ENCODE measurements at places on chromosomes 16 and 17.

- no peak for DNase-seq
Measured at GRCh38 chr17:3961564-3962047, 2.6 kb downstream of the ATP2A3 start.

DNA sequence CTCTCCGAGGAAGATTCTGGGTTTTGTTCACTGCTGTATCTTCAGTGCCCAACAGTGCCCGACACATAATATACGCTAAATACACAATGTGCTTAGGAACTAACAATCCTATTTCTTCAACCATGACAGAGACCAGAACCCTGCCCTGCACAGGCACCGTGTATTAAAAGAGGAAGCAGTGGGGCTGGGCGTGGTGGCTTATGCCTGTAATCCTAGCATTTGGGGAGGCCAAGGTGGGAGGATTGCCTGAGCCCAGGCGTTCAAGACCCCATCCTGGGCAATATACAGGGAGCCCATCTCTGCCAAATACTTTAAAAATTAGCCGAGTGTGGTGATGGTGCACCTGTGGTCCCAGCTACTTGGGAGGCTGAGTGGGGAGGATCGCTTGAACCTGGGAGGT lies 19.3 kb downstream of the ARL2BP start:
- DNase-seq: no peak

DNA sequence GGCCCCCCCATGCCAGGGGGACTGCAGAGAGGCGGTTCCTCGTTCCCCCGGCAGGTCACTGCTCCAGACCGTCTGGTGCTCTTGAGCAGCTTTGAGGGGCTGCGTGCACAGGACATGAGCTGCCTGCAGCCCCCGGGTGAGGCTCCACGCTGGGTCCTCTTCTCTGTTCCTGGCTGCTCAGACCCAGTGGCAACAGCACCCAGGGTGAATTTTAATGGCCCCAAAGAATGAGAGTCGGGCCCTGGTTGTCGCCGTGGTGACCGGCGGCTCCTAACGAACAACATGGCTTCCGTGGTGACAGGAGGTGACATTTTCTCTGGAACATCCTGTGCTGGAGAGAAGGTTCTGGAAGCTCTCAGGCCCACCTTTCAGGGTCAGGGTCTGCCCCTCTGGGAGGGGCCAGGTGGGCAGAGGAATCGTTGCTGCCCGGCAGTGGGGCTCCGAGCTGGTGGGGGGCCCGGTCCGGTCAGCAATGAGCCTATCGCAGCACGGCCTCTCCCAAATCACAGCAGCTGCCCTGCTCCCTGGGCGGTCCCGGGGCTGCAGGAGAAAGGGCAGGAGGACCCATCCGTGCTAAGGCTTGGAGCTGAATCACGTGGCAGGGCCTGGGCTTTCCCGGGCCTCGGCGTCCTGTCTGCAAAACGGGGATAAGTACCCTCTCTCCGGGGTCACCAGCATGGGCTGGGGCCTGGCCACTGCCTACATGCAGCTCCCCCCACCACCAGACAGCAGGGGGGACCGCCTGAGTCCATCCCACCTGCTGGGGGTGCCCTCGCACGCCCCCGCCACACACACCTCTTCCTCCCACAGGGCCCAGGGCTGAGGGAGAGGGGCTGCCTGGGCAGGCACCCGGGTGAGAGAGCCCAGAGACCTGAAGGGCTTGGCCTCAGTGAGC lies 3.4 kb upstream of the C1QTNF8 start:
- no peak for DNase-seq

GRCh38 chr17:9095390-9095789 lies 74.1 kb downstream of the NTN1 start:
- no peak for DNase-seq

- no peak for DNase-seq
Measured at GRCh38 chr16:57634171-57634570, 5.7 kb downstream of the ADGRG1 start.

DNA sequence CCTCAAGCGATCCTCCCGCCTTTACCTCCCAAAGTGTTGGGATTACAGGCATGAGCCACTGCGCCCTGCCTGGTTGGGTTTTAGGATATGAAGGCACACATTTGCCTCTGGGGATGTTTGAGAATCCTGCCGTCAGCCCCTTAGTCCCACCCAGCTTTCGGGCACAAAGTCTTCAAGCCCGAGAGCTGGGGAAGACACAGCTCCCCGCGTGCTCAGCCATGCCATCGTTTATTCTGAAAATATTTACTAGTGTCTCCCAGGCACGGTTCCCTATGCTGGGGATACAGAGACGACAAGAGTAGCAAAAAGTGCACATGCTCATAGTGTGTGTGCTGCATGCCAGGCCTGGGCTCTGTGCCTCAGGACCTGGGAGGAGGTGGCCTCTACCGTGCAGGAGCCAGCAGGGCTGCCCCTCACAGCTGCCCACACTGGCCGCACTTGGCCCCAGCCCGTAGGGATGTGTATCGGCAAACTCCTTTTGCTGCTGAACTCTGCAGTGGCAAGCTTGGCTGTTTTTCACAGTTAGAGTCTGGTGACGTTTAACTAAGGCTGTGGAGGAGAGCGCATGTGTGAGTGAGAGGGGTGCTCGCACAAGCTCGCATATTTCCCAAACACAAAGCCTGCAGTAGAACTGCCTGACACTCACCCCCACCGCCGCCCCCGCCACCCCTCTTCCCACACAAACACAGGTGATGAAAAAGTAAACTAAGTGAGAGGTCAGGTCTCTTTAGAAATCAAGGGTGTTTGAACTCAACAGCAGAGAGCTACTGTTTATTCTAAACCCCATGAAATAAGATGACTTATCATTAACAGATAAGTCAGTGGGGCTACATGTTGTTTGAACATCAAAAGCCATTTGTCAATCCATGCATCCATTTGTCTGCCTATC lies 266.4 kb downstream of the MRTFB start:
- DNase-seq: no peak

DNA sequence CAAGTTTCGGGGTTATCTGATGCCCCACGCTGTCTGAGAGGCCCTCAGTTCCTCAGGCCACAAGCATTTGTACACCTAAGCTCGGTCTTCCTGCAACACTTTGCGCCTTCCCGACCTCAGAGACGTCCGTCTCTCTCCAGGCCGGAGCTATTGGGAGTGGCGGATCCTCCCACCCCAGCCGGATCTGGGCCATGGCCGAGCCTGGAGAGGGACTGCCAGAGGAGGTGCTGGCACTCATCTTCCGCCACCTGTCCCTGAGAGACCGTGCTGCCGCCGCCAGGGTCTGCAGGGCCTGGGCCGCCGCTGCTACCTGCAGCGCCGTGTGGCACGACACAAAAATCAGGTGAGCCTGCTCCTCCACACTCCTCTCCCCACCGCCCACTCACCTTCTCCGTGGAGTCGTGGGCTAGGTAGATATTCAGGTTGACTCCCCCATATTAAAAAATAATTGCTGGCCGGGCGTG lies 1.9 kb downstream of the FBXL8 start:
- no peak for DNase-seq

- DNase-seq: no peak
Measured at GRCh38 chr17:63153488-63153887, 187.5 kb downstream of the TANC2 start.

- DNase-seq: no peak
Measured at GRCh38 chr16:79752396-79752795, 151.9 kb upstream of the MAF start.

- no peak for DNase-seq
Measured at GRCh38 chr16:4917117-4917516, 19.8 kb downstream of the PPL start.

DNA sequence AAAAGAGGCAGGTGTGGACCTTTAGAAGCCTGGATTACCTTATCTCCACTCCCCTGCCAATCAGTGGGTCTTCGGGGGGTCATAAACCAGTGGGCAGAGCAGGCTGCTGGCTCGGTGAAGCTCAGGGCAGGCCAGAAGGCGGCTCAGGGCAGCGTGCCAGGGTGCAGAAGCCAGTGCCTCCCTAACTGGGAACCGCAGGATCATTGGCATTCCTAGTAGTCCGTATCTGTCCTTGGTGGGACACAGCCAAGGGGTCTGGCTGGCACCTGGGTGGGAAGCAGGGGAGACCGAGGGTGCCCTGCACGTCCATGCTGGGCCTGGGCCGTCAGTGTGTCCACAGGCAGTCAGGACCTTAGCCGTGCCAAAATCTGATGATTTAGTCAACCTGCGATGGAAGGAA lies 76.8 kb downstream of the SEC14L1 start:
- DNase-seq: no peak

- DNase-seq: no peak
Measured at GRCh38 chr17:10620823-10621222, 36.3 kb downstream of the MYH3 start.

DNA sequence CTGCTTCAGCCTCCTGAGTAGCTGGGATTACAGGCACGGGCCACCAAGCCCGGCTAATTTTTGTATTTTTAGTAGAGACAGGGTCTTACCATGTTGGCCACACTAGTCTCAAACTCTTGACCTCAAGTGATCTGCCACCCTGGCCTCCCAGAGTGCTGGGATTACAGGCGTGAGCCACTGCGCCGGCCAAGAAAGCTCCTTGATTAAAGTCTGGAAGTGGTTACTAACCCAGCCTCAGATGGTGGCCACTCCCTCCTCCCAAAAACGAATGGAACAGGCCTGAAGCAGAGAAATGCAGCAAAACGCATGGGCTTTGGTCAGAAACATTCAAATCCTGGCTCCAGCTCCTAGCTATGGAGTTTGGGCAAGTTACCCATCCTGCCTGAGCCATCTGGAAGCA lies 11.3 kb downstream of the FKBP10 start:
- no peak for DNase-seq

DNA sequence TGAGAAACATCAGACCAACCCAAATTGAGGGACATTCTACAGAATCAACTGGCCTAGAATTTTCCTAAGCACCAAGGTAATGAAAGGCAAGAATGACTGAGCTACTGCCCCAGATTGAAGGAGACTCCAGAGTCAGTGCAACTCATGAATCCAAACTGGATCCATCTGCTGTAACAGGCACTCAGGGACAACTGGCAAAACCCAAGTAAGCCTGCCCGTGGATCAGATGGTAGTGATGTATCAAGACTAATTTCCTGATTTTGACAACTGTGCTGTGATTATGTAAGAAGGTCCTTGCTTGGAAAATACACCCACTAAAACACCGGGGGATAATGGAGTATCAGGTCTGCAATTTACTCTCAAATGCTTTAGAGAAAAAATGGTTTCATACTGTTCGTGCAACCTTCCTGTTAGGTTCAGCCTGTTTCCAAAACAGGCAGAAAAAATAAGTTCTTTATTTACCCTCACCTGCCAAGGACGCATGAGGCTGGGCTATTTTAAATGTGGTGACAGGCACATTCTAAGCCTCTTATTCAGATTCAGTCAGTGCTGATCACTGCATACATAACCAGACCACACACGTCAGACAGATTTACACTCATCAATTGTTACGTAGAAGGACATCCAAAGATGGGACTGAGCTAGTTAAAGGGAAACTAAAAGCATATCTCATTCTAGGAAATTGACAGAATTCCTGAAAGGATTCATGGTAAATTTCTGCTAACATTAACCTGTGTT lies 7.0 kb downstream of the MBTPS1 start:
- no peak for DNase-seq

DNA sequence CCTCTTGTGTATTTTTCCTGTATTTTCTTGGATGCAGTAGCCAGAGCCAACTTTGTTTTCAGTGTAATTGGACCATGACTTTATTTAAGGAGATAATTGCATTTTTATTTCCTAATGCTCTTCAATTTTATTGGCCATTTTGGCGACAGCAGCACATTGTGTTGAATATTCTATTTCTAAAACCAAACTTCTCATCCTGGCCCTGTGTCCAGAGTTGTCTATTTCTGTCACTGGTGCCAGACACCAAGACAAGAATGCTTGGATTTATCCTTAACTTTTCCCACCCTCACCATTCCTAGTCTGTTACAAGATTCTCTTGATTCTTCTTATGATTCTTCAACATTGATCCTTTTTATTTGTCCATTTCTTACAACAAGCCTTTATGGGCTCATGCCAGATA lies 37.1 kb downstream of the ARHGAP44 start:
- DNase-seq: no peak

- no peak for DNase-seq
Measured at GRCh38 chr17:4837471-4838308, 4.5 kb downstream of the MINK1 start.

DNA sequence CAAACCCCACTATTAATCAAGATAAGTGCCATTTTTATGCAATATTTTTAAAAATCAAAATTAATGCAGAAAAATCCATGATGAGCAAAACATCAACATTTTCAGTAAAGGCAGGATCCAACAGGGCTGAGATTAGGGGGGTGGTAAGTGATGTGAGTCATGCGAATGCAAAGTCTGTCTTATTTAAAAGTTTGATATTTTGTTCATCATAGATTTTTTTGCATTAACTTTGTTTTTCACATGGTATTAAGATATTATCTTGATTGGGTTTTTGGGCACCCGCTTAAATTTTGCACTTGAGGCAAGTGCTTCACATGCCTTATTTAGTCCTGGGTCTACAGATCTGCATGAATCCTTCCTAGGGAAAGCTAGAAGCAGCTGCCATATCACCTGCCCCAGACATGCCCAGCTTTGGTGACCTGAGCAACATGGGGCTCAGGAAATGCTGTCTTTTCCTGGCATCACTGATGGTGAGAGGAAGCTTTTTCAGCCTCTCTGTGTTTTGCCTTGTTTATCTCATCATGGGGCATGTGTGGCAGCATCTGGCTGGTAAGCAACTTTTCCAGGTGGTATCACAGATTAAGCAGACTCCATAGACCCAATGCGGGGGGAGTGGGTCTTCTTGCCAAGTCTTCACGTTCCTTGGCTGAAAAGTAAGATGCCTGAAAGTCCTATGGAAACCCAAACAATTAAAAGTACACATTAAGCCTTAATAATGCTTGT lies 57.6 kb upstream of the NFAT5 start:
- DNase-seq: no peak

DNA sequence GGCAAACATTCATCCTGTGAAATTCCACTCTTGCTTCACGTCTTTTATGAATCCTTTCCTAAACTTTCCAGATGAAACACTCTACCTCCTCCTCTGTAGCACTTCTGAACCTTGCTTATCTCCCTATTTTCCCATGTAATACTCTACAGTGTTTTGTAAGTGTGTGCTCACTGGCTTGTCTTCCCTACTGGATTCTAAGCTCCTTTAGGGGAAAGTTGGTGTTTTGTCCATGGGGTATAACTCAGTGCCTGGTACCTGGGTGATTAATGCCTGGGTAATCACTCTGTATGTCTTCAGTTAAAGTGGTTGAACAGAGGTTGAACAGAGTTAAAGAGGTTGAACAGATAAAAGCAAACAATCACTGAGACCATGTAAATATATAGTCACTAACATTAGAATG lies 3.8 kb upstream of the KAT7 start:
- DNase-seq: no peak

DNA sequence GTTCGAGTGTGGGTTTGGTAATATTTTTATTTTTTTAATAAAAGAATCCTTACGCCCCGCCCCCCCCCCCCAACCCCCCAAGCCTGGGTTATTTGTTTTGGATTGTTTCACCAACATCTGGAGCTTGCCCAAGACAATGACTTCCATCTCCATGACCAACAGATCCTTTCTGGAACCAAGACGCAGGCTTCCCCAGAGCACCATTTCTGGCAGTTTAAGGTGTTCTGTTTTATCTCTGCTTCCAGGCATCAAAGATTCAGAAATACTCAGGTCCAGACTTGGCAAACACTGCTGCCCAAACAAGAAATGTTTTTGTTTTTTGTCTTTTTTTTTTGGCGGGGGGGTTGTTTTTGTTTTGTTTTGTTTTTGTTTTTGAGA lies 56.1 kb downstream of the PLXDC1 start:
- no peak for DNase-seq
